ENCODE measurements at places on chromosomes 6 and 20. TPM values are rescaled to one million over a fixed set of nuclear protein-coding genes. Genes with fewer than 3 reads are reported as not detected.

The NRSN1 gene
- not detected for total RNA-seq

The GOPC gene
- total RNA-seq = 69.8 TPM

The CDK19 gene
- total RNA-seq = 16.9 TPM

The LY6G6F gene
- not detected for total RNA-seq

The MTFR2 gene
- total RNA-seq = 8.1 TPM

The SLC17A3 gene
- total RNA-seq = not detected

The GRM1 gene
- total RNA-seq = not detected

The MICA gene
- 66.0 TPM for total RNA-seq

The RRBP1 gene
- 303 TPM for total RNA-seq

The ZFAND3 gene
- total RNA-seq = 32.6 TPM

The ASIP gene
- not detected for total RNA-seq

All from uterine smooth muscle cell (primary cell).